Activated T-cell treated with anti-CD3 and anti-CD28 coated beads, Interleukin-2, amount 50 U/mL, for 72 hours (primary cell): ENCODE measurements at places on chromosomes 6 and 20. TPM values are rescaled to one million over a fixed set of nuclear protein-coding genes. Genes with fewer than 3 reads are reported as not detected.

- no peak for DNase-seq
Observed at GRCh38 chr6:129890164-129890563, 29.0 kb upstream of the TMEM244 start.

- no peak for DNase-seq
Observed at GRCh38 chr6:143205991-143206390, 145.3 kb downstream of the AIG1 start.

GRCh38 chr6:25706314-25707014, 48.1 kb upstream of the SLC17A4 start:
- DNase-seq = no peak

DNA sequence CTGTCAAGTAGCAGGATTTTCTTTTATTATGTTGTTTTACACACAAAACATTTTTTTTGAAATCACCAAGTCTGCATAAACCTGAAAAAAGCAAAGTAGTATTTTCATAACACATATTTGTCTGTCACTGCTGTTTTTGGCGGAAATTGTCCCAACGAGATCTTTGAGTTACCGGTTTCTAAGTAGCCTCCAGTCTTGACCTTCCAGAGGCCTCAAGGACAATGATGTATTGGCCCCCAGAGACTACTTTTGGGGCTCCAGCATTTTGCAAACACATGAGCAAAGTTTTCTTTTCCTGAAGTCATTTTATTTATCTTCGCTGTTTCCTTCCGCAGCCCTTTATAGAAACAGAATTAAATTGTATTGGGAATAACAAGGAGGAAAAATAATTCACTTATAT, 862.6 kb downstream of the KIF16B start:
- no peak for DNase-seq

DNA sequence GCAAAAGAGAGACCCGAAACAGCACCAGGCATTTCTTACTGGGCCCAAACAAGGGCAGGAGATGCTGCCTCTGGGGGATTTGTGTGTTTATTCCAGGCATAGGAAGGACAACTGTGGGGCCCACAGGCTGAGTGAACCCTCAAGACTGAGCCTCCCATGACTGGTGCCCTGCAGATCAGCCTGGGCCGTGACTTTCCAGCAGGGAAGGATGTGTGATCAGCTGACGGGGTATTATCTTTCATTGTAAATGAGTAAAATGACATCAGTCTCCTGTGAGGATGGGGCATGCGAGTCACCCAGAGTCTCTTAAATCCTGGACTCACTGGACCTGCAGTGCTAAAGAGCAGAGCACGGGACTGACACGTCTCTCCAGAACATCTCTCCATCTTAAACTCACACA, 3.9 kb upstream of the TEAD3 start:
- DNase-seq = no peak

DNA sequence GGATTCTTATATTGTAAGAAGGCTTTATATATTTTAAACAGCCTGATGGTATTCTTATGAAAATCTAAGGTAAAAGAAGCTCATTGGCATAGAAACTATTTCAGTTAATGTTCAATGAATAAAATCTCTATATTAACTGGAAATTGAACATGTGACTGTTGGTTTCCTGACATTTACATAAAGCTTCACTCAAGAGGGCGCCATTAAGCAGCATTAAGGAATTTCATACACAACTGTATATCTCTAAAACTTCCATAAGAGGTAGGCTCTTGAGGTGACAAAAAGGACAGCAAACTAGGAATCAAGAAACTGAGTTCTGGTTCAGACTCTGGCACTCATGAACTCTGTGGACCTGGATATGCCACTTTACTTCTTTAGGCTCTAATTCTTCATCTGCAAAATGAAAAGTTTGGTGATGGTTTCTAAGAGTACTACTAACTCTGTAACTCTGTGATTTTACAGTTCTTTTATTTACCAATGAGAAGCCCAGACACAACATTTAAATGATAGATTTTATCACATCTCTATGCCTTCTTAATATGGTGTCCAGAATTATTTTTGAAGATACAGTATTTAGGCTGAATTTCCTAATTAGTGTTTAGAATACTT, 147.5 kb downstream of the FLRT3 start:
- DNase-seq = no peak

DNA sequence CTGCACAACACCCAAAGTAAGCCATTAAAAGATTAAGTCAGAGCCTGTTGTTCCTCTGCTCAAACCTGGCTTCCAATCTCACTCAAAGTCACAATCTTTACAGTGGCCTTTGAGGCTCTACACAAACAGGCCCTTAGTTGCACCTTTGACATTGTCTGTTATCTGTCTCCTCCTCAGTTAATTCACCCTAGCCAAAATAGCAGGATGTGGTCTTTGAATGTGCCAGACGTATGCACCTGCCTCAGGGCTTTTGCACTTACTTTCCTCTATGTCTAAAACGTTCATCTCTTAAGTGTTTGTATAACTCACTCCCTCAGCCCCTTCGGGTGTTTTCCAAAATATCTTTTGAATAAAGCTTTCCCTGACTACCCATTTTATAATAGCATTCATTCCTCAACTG, 107.7 kb downstream of the EYA4 start:
- DNase-seq = no peak

DNA sequence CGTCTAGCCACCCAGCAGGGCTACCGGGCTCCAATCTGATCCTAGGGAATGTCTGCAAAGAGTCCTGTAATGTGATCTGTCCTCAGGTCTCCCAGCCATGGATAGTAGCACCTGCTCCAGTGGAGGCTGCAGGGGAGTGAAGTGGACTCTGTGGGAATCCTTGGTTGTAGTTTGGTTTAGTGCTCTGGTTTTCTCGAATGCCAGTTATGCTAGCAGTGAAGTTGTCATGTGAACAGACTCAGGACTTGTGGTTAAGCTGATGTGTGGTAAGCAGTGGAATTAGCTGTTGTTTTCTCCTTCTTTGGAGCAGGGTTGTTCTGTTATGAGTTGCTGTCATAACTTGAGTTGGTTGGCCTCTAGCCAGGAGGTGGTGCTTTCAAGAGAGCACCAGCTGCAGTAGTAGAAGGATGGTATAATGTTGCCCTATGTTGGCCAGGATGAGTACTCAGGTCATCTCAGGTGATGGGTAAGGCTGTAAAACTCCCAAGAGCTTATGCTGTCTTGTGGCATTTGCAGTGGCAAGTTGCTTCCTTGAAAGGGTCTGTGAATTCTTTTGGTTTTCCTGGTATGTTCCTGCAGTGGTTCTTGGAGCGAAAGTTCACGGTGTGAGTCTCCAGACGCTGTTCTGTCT, 390.2 kb downstream of the UTRN start:
- peak; percentile 75 for DNase-seq

DNA sequence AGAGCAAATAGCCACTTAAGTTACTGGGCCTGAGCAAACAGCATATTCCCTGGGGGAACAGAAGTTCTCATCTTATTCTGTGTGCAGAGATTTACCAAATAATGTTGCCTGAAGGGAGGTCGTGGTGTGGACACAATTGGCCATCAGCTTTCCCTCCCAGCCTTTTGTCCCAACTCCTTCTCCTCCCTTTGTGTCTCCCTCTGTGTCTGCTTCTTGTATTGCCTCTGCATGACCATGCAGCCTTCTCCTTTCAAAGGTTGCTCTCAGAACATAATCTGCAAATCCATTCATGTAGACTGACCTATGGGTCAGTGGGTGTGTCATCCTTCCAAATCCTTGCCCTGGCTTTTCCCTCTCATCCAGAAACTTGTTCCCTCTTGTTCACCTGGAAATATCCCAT, 150.3 kb upstream of the INSM1 start:
- no peak for DNase-seq

DNA sequence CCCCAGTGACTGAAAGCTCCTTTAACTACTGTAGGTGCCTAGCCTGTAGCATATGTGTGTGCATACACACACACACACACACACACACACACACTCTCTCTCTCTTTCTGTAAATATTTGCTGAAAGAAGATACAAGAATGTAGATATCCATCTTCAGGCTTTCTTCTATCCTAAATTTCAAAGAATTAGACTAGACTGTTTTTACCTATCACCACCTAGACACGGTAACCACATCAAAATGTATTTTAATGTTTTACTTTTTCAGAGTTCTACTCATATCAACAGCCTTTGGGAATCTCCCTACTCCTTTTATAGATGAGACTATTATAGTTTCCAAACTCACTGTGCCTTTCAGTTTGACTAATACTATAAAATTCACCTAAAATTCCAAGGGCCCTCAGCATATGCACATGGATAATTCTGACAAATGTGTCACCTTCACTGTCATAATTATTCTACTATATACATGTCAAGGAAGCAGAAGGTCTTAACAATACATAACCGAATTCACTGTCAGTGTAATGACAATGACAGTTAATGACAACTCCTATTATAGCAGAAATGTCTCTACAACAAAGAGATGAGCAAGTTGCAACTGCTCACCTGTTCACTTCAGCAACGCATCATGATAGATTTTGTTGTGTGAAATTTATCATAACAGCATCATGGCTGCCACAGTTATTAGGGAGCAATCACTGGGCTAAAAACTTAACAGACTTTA, 236.5 kb downstream of the GMPR start:
- no peak for DNase-seq

- no peak for DNase-seq
Observed at GRCh38 chr6:169190144-169190584, 63.5 kb downstream of the THBS2 start.

OTOR gene
- not detected for total RNA-seq

TNF gene
- total RNA-seq = 57.8 TPM

PROCR gene
- 1.1 TPM for total RNA-seq
